ENCODE measurements at places on chromosomes 11 and 22. TPM values are rescaled to one million over a fixed set of nuclear protein-coding genes. Genes with fewer than 3 reads are reported as not detected.

The PRAME gene
- 11.7 TPM for total RNA-seq

The DUSP8 gene
- total RNA-seq, result 3.1 TPM

The DDIAS gene
- total RNA-seq, result 10.9 TPM

The POU2AF2 gene
- not detected for total RNA-seq

The MYO7A gene
- total RNA-seq, result 0.06 TPM

The NDUFA6 gene
- 73.3 TPM for total RNA-seq

The OR2AG1 gene
- total RNA-seq, result not detected

The ELF5 gene
- not detected for total RNA-seq

The TRIM29 gene
- total RNA-seq, result not detected
